Activated T-cell treated with anti-CD3 and anti-CD28 coated beads for 48 hours (primary cell): ENCODE measurements at places on chromosomes 3 and 15.

- DNase-seq: no peak
Observed at GRCh38 chr3:115996420-115997108, 373.3 kb downstream of the GAP43 start.

DNA sequence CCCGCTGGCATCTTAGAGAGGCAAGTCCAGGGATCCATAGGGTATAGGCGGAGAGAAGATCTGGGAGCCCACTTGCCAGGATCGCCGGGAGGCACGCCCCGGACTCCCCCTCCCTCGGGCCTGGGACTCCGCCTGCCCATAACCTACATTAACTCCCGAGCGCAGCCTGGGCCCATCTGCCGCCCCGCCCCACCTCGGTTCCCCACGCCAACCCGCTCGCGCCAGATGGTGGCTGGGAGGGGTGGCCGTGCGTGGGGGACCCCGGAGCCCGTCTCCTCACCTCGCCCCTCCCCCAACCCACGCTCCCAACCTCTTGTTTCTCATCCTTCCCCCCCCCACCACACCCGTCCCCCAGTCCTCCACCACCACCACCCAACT is 1.7 kb upstream of the DLL4 start:
- no peak for DNase-seq

DNA sequence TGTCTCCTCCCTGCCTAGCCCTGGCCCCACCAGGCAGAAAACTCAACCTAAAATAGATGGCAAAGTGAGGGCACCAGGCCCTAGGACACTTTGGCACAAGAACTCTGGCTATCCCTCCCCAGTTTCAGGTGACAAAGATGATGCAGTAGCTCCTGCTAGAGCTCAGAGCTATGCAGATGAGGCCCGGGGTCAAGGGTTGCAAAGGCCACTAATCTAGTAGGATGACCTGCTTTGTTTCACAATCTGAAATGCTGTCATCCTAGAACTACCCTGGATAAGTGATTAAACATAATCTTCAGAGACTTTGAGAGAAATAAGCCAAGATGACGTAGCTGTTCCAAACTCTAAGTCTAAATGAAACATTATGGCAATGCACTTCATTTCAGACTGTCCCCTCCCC is 24.0 kb upstream of the PIK3R4 start:
- no peak for DNase-seq

DNA sequence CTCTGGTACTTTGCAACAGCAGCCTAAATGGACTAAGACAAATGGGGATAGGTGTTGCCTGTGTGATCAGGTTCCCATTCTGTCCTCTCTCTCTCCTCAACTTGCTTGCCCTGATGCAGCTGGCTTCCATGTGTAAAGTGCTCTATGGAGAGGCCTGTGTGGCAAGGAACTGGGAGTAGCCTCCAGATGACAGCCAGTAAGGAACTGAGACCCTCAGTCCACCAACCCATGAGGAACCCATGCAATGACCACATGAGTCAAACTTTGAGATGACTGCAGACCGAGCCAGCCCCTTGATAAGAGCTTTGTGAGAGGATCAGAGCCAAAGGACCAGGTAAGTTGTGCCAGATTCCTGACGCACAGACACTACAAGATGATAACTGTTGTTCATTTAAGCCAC is 74.6 kb upstream of the ADPGK start:
- no peak for DNase-seq

- no peak for DNase-seq
Observed at GRCh38 chr3:23219117-23219516, 16.0 kb downstream of the UBE2E2 start.

- no peak for DNase-seq
Observed at GRCh38 chr3:121493431-121493830, 52.4 kb downstream of the POLQ start.

GRCh38 chr3:184604039-184604601 is 42.5 kb downstream of the EPHB3 start:
- DNase-seq: no peak

GRCh38 chr3:10994306-10994705 is 1.8 kb downstream of the SLC6A1 start:
- DNase-seq: no peak

- peak; percentile 15 for DNase-seq
Observed at GRCh38 chr15:58748040-58748851, 1.3 kb downstream of the ADAM10 start.

DNA sequence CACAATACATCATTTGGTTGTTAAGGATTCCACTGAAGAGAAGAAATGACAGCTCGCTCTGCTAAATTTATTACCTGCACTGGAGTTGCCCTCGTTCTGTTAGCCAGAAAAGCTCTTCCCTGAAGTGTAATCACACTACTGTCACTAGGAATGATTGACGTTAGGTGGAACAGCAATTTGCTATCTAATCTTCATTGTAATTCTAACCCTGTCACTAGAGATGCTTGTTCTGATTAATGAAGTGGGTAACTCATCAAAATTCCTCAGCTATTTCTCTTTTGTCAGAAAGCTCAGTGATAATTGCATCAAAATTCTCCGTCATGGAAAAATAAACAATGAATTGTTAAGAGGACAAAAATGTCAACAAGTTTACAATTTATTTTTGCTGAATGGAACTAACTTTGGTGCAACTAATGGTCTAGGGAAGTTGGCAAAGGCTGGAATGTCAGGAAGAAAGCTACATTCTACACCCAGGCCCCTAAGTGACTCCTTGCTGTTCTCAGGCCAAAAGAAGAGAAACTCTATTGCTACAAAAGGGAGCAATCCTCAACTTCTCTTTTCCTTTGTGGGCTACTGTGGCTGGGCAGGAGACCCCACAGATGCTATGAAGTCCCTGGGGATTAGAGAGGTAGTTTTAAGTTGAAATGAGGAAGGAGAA is 34.1 kb downstream of the CCDC191 start:
- no peak for DNase-seq

DNA sequence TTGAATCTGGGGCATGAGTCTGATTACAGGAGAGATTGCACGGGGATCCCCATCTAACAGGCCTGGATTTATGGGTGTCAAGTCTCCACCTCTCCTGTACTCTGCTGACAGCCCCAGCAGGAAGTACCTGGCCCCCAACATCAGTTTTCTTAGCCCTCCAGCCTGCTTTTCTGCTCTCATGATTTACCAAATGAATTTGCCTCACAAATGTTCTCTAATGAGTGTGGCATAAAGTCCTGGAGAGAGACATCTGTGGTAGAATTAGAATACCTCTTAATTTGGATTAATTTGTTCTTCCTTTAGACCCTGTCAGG is 60.1 kb downstream of the FNDC3B start:
- DNase-seq: no peak

GRCh38 chr3:143529018-143529478 is 319.2 kb downstream of the SLC9A9 start:
- DNase-seq: no peak

DNA sequence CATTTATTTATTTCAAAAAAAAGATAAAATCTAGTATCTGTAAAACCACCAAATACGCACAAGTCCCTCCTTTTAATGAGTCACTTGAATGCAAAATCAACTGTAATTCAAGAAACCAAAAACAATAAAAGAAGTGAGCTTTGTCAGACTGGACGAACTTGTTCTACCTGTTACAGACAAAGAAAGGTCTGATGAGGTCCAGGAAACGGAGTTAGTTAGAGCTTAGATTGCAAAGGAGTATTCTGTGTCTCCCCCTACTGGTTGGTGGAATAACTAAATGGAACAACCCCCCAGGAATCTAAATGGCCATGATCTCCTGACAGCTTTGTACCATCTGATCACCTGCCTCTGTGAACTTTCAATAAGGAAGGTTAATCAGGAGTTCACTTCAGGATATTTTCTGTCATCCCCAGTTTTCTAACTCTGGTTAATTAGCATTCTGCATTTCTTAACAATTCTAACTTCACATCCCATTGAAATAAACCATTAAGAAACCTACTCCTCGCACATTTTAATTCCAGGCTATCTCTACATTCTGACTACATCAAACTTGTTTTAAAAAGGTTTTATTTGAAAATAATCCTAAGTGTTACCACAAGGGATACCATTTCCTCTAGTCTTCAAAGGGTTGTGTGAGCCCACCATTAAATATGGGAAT is 333.0 kb upstream of the SATB1 start:
- no peak for DNase-seq

DNA sequence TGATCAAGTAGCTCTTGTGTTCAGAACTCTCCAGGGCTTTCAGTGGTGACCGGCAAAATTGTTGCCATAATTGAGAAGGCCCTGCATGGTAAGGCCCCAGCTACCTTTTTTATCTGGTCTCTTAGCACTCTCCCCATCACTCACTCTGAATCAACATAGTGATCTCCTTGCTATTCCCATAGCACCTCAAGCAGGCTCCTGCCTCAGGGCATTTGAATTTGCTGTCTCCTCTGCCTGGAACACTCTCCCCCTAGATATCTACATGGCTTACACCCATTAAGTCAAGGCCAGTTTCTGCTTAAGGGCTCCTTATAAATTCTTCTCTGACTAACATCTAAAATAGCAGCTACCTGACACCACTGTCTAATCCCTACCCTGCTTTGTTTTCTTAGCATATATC is 3.3 kb upstream of the ARID3B start:
- no peak for DNase-seq

DNA sequence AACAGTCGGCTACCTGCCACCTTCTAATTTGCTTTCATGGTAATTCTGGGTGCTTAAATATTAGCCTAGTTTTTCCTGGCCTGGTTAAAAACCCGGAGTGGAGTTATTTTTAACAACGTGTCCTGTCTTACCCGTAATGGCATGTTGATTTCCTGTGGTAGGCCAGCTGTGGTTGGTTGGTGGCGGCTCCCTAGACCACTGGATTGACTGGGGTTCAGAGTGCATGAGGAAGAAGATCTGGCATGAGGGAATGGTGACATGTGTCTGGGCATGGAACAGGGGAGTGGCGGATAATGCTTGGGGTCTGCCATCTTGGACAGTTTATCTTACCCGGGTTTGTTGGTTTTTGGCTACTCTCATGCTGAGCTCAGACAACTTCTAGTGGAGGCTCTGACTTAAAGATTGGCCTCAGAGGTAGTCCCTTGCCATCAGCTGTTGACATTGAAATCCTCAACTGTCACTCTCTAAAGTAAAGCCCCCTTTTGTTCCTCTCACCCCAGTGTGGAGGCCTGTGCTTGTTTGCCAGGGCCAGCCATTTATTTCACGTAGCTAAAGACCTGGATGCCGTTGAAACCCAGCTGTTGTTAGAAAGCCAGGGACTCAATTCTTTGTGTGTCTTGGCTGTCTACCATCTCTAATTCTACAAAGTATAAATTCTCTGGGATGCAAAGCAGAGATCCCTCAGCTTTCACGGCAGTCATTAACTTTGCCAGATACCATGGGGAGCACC is 81.6 kb downstream of the DNASE1L3 start:
- DNase-seq: no peak

DNA sequence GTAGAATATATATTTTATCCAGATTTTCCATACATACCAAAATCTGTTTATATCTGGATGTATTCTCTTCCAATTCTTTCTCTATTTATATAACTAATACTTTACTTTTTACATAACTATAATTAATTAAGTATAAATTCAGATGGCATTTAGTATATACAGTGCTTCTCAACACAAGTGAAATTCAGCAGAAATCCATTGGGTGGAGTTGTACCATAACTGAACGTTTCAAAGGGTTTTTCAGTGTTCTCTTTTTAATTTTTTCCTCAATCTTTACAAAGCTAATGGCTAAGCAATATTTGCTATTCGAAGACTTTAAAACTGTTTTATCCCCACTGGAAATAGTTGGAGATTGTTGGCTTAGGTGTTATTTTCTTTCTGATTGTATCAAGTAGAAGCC is 13.9 kb upstream of the ZBBX start:
- no peak for DNase-seq

DNA sequence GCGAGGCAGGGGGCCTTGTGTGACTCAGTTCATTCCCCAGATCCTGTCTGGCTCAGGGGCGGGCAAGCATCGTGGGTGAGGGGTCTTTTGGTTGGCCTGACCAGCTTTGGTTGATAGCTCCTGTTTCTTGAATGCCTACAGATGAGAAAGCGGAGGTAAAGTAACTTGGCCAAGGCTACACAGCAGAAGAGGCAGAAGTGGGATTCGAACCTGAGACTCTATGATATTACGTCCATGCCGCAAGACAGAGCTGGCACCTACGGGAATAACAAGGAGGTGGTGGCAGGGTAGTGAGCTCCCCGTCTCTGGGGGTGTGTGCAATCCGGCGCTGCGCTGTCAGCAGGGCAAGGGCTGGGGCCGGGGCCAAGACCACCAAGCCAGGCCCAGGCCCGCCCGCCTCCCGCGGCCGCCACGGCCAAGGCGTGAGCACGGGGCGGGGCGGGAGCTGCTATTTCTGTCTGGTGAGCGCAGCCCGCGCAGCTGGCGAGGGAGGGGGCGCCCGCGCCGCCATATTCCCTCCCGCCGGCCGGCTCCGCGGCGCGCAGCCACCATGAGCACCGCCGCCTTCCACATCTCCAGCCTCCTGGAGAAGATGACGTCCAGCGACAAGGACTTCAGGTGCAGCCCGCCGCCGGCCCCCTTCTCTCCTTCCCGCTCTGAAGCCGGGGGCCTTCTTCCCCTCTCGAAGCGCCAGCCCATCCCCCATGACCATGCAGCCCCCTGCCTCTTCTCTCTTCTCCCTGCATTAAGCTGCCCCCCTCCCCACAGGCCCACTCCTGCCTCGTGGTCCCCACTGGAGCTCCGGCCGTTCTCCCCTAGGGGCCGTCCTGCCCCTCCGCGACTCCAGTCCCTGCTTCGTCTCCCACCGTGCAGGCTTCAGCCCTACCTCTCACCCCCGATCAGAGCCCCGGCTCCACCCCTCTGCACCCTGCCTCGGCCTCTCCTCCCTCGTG is at the start of gene CAND2:
CAND2 (plus strand) TSS at position 510 of the 953 bp plus-strand sequence; CDS start at position 551, 41 bp downstream.
- peak; percentile 33 for DNase-seq
